Activated CD8-positive, alpha-beta T cell treated with anti-CD3 and anti-CD28 coated beads, Interleukin-2, amount 10 ng/mL, durations not matched to agents 7 days and 5 days (primary cell): ENCODE measurements at places on chromosomes 12 and 14. TPM values are rescaled to one million over a fixed set of nuclear protein-coding genes. Genes with fewer than 3 reads are reported as not detected.

Gene MYBPC1
- not detected for total RNA-seq

DNA sequence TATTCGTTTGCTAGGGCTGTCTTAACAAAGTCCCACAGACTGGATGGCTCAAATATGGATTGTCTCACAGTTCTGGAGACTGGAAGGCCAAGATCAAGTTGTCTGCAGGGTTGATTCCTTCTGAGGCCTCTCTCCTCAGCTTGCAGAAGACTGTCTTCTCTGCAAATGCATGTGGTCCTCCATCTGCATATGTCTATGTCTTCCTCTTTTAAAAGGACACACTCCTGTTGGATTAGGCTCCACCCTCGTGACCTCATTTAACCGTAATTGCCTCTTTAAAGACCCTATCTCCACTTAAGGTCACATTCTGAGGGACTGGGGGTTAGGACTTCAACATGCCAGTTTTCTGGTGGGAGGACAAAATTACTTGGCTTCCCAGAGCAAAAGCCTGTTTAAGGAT is 123.3 kb downstream of the SLC38A6 start:
- peaks cover 15% of the 10 kb centered on the region for H3K4me1 ChIP-seq
- H3K36me3 ChIP-seq: no peaks in the 10 kb centered on the region
- no peak overlapping the region for H3K4me3 ChIP-seq
- no peak overlapping the region for H3K27ac ChIP-seq

DNA sequence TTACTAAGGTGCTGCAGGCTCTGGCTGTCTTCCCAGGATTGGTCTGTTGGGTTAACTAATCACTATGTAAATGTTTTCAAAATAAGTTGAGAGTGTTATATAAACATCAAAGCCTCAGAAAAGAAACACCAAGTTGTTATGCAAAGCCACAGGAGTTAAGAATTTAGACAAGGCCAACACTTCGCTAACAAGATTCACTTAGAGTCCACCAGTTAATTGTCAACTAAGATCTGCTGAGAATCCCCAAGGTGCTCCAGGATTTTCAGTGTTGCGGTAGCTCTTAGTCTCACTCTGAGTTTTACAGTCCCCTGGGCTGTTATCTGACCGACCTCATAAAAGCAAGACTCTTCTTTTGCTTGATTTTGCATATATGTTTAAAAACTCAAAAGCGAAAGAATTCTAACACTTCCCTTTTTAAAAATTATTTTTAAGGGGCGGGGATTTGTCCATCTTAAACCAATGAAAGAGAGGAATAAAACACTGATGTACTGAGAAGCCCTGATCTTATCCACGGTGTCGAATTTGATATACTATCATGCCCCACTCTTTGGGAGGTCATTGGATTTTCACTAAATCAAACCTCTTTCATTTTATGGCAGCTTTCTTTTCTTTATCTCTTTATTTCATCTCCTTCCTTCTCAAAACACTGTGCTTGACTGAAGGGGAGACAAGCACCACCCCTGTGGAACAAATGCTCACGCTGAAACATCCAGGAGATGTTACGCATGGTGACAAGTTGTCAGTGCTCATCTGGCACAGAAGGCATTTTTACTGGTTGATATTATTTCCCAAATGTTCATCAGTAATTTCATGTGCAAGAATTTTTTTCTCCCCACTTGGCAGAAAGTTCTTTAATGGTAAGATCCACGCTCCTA is 7.0 kb downstream of the NIN start:
- no peaks in the 10 kb centered on the region for H3K27me3 ChIP-seq
- no peak for DNase-seq
- H3K4me1 ChIP-seq: peaks cover 90% of the 10 kb centered on the region
- H3K4me3 ChIP-seq: peak overlapping the region; percentile 73
- H3K27ac ChIP-seq: peak overlapping the region; percentile 94

- peaks cover 32% of the 10 kb centered on the region for H3K4me1 ChIP-seq
- DNase-seq: no peak
These were observed 14.1 kb downstream of the PYROXD1 start for GRCh38 chr12:21451529-21451928.

GRCh38 chr14:21087294-21088091 is 11.0 kb downstream of the ZNF219 start:
- peaks cover 30% of the 10 kb centered on the region for H3K4me1 ChIP-seq
- peak overlapping the region; percentile 67 for H3K27ac ChIP-seq
- DNase-seq: peak; percentile 84
- no peak overlapping the region for H3K4me3 ChIP-seq
- no peaks in the 10 kb centered on the region for H3K36me3 ChIP-seq

Gene BDKRB2
- not detected for total RNA-seq

Gene IGF1
- total RNA-seq: 1.2 TPM

- H3K4me3 ChIP-seq: no peak overlapping the region
- H3K27me3 ChIP-seq: peaks cover 42% of the 10 kb centered on the region
- H3K27ac ChIP-seq: no peak overlapping the region
- no peaks in the 10 kb centered on the region for H3K36me3 ChIP-seq
These were observed 11.1 kb upstream of the DPF3 start for GRCh38 chr14:72904840-72905561.

- H3K27ac ChIP-seq: no peak overlapping the region
- H3K36me3 ChIP-seq: no peaks in the 10 kb centered on the region
- no peak overlapping the region for H3K4me3 ChIP-seq
- H3K4me1 ChIP-seq: no peaks in the 10 kb centered on the region
- H3K27me3 ChIP-seq: peaks cover 41% of the 10 kb centered on the region
These were observed 11.4 kb upstream of the ATP2A2 start for GRCh38 chr12:110269622-110270124.

Gene C1QL4
- not detected for total RNA-seq

GRCh38 chr12:15536446-15536845 is 214.1 kb downstream of the PTPRO start:
- H3K4me3 ChIP-seq: no peak overlapping the region
- peaks cover 1% of the 10 kb centered on the region for H3K27me3 ChIP-seq
- DNase-seq: no peak
- H3K36me3 ChIP-seq: no peaks in the 10 kb centered on the region

Gene CCDC85C
- total RNA-seq: 8.9 TPM

- no peaks in the 10 kb centered on the region for H3K27me3 ChIP-seq
- H3K4me3 ChIP-seq: no peak overlapping the region
These were observed 30.6 kb downstream of the CCER1 start for GRCh38 chr12:90924406-90924805.

- H3K36me3 ChIP-seq: no peaks in the 10 kb centered on the region
- H3K4me1 ChIP-seq: no peaks in the 10 kb centered on the region
- DNase-seq: no peak
- no peak overlapping the region for H3K4me3 ChIP-seq
These were observed 50.7 kb upstream of the DLK1 start for GRCh38 chr14:100675699-100676684.

Gene CRACR2A
- 40.1 TPM for total RNA-seq

GRCh38 chr14:104133496-104133895 is 4.9 kb upstream of the KIF26A start:
- no peak for DNase-seq
- H3K27me3 ChIP-seq: peaks cover 16% of the 10 kb centered on the region
- H3K4me1 ChIP-seq: peaks cover 10% of the 10 kb centered on the region
- H3K36me3 ChIP-seq: peaks cover 2% of the 10 kb centered on the region
- H3K4me3 ChIP-seq: no peak overlapping the region
- H3K27ac ChIP-seq: no peak overlapping the region

Gene APEX1
- 135 TPM for total RNA-seq

- no peak for DNase-seq
- H3K27me3 ChIP-seq: no peaks in the 10 kb centered on the region
- peaks cover 23% of the 10 kb centered on the region for H3K4me1 ChIP-seq
- H3K27ac ChIP-seq: no peak overlapping the region
- H3K4me3 ChIP-seq: no peak overlapping the region
- H3K36me3 ChIP-seq: no peaks in the 10 kb centered on the region
These were observed 2.1 kb upstream of the SERPINA1 start for GRCh38 chr14:94390372-94391086.

DNA sequence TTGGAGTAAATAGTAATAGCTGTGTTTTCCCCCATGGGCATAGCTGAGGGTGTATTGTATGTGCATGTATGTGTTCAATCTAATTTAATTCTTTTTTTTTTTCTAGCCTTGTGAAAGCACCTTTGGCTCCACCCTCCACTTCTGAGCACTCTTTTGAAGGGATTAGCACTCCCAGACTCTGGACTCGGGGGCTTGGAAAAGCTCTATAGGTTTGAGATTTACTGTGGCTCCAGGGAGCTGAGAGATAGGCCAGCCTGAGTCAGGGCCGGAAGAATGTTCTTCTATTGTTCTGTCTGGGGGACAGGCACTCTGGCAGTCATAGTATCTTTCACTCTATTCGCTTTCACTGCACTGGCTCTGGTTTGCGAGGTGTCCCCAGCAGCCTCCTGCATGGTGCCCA is 540.0 kb upstream of the TBX3 start:
- DNase-seq: no peak
- no peaks in the 10 kb centered on the region for H3K27me3 ChIP-seq
- H3K36me3 ChIP-seq: no peaks in the 10 kb centered on the region
- H3K4me1 ChIP-seq: no peaks in the 10 kb centered on the region

GRCh38 chr14:64465831-64466554 is 694 bp downstream of the AKAP5 start:
- H3K27ac ChIP-seq: peak overlapping the region; percentile 35
- H3K36me3 ChIP-seq: peaks cover 12% of the 10 kb centered on the region
- peaks cover 4% of the 10 kb centered on the region for H3K27me3 ChIP-seq

- no peaks in the 10 kb centered on the region for H3K36me3 ChIP-seq
- no peak overlapping the region for H3K4me3 ChIP-seq
- no peak overlapping the region for H3K27ac ChIP-seq
- H3K27me3 ChIP-seq: no peaks in the 10 kb centered on the region
- no peaks in the 10 kb centered on the region for H3K4me1 ChIP-seq
These were observed 384.0 kb upstream of the FOXG1 start for GRCh38 chr14:28382444-28383190.

GRCh38 chr12:119544765-119545625 is 48.6 kb upstream of the TMEM233 start:
- H3K27me3 ChIP-seq: no peaks in the 10 kb centered on the region
- no peaks in the 10 kb centered on the region for H3K36me3 ChIP-seq
- no peaks in the 10 kb centered on the region for H3K4me1 ChIP-seq
- no peak overlapping the region for H3K4me3 ChIP-seq
- no peak overlapping the region for H3K27ac ChIP-seq

GRCh38 chr14:52119030-52119429 is 50.2 kb upstream of the NID2 start:
- H3K36me3 ChIP-seq: no peaks in the 10 kb centered on the region
- DNase-seq: no peak
- H3K27me3 ChIP-seq: peaks cover 14% of the 10 kb centered on the region
- no peak overlapping the region for H3K27ac ChIP-seq
- peaks cover 4% of the 10 kb centered on the region for H3K4me1 ChIP-seq

- DNase-seq: no peak
- peaks cover 2% of the 10 kb centered on the region for H3K27me3 ChIP-seq
These were observed 106.5 kb downstream of the EML1 start for GRCh38 chr14:99899578-99900178.
